ENCODE measurements at places on chromosomes 3 and 15.

DNA sequence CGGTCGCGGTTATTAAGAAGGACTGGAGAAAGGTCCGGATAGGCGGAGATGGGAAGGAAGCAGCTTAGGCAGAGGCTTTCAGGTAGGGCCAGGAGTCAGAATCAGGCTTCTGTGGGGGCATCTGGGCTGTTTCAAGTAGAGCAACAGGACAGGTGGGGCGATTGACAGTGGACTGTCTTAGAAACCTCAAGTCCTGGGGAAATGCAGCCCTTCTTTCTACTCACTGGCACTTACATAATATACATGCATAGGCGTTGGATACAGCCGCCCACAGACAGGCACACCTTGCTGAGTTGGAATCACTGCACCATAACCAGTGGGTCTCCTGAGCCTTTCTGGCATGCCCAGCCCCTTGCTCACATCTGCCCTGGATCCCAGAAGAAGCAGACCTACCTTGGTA is 730 bp downstream of the MYD88 start:
- no peak for DNase-seq

GRCh38 chr3:113247675-113248458 is 36.5 kb downstream of the BOC start:
- DNase-seq, result no peak

GRCh38 chr3:29758108-29758433 is 477.2 kb downstream of the RBMS3 start:
- no peak for DNase-seq

GRCh38 chr3:12443781-12444522 is 40.3 kb upstream of the TSEN2 start:
- no peak for DNase-seq

GRCh38 chr3:38567498-38567897 is 71.4 kb downstream of the EXOG start:
- DNase-seq, result no peak

GRCh38 chr3:68288085-68288484 is 633.7 kb upstream of the SUCLG2 start:
- DNase-seq, result no peak

DNA sequence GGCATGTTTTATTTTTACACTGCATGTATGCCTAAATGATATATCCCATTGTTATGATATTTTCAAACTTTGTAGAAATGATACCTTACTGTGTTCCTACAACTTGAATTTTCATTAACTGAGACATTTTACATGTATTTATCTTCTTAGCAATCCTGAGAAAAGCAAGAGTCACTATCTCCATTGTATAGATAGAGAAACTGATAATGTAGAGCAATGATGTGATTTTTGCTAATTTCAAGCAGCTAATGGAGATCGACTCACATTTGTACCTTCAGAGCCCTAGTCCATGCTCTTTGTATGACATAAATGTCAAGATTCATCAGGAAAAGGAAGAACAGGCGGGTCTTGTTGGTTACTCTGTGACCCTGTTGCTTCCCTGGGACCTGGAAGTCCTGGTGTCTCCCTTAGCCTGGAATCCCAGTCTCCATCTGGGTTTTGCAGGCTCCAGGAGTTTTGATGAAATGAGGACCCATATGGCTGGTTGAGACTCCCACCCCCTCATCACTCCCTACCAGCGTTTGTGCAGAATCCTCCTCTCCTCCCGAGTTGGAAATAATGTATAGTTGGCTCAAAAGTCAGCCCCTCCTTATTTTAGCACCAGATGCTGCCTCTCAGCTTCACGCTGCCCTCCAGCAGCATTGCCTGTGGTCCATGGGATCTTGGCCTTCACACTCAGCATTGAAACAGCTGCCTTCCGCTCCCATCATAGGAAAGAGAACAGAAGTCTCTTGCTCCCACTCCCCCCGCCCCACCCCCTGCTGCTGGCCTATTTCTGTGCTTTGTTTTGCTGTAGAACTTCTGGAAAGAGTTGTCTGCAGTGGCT is 67.1 kb downstream of the APBA2 start:
- no peak for DNase-seq

DNA sequence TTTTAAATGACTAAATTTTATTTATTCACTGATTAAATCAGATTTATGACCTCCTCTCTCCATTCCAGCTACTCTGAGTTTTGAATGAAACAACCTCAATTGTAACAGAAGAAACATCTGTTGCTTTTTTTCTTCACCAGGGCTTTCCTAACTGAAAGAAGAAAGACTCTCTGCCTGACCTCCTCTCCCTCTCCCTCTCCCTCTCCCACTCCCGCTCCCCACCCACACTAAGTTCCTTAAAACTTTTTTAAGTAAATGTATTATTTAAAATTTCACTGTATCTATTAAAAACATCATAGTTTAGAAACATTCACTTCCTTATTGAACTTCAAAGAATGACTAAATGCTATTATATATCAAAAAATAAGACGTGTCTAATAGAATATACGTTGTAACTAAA is 122.0 kb downstream of the TFDP2 start:
- no peak for DNase-seq

DNA sequence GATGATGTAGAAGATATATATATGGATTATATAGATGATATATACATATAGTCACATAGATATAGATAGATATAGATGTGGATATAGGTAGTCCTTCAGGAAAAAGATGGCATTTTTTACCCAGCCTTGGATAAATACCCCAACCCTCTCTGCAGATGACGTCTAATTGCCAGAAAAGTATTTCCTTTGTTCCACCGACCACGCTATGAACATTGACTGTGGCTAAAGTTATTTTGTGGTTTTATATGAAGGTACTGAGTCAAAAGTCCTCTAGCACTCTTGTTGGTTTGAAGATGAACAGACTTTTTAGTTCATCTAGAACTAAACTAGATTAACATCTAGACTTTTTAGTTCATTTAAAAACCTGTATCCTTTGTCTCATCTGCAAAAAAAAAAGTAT is 207.7 kb downstream of the PLOD2 start:
- no peak for DNase-seq

DNA sequence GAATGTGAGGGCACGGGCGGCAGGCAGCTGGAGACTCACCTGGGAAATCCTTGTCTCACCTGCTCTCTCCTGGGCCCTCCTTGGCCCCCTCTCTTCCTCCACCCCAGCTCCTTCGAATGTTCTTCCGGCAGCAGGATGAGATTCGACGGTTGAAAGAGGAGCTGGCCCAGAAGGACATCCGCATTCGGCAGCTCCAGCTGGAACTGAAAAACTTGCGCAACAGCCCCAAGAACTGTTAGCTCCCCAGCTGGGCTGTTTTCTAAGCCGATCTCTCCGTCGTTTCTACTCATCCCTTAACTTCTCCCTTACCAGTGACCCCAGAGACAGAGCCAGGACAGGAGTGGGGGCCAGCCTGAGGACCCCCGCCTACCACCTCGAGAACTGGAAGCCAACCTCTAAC is 95.0 kb downstream of the ANP32A start:
- DNase-seq, result peak; percentile 66

DNA sequence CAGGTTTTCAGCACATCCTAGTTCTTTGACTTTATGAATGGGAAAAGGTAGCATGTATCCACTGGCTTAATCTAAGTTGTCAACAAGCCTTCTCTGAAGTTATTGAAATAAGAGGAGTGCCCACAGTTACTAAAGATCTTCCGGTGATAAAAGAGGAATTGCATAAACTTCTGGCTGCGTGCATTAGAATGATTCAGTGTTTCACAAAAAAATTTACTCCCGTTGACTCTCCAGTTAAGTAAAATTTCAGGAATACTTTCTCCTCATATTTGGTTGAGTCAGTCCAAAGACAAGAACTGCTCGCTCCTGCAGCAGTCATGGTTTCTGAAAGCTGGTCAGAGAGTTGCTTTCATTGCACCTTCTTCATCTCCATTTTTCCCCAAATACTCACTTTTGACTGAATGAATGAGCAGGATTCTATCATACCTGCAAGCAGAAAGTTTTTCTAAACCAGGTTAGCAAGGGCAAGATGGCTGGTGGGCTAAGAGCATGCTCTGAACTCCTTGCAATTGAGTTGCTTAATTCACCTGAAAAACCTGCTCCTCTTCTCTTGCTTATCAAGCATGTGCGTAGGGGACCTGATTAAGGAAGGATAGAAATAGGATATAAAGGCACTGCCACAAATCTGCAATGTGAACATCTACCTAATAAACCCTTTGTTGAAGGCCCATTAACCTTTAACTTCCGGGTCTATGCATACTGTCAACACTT is 64.2 kb upstream of the TIMP4 start:
- no peak for DNase-seq

- no peak for DNase-seq
Observed at GRCh38 chr15:97745481-97746071, 214.9 kb upstream of the ARRDC4 start.

DNA sequence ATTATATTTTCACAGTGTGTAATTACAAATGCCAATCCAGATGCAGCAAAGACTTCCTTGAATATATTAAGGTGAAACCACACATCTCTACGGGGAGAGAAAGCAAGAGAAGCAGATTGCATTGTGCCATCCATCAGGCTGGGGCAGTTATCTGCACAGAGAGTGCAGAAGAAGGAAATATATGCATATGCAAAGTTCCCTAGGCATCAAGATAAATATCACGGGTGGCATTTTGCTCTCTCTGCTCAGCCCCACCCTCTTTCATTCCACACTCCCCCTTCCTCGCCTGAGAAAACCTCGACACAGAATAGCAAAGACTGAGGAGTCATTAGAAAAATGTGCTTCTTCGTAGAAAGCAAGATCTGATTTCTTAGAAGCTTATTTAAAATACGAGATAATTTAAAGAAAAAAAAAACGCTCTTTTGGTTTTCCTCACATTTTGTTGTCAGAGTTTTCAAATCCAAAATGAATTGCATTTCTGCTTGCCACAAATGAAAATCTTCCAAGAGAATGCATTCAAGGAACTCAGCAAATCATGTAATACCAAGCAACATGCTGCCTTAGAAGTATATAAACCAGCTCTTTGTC is 283.2 kb upstream of the LMCD1 start:
- no peak for DNase-seq

DNA sequence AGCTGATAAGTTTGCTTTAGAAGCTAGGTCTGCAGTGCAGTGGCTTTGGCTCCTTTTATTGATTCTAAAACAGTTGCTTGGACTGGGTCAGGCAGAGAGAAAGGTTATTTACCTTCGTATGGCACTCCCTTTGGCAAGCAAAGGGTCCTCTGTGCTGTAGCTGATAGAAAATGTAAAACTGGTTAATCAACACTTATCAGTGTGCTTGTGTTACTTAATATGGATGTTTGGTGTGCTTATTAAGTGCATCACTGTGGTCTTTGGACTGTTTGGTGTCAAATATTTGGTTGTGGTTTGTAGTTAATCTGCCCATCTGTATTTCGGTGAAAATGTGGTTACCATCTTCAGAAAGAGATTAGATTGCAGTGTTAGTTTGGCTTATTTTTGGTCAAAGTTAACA is 16.0 kb downstream of the UBE2E2 start:
- no peak for DNase-seq

DNA sequence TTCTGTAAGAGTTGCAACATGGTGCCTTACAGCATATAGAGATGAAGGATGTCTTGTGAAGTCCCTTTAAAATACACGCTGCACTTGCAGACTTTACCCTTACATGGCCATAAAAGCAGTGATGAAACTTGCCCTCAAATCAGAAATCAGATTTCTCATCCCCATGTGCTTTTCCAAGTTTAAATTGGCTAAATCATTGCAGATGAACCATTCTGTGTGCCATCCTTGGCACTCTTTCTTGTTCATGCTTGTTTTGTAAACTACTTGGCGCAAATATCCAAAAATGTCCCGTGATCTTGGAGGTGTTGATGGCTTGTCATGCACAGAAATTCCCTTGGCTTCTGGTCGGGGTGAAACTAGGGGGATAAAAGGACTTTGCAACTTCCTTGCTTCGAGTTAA is 135.7 kb downstream of the LRIG1 start:
- no peak for DNase-seq

DNA sequence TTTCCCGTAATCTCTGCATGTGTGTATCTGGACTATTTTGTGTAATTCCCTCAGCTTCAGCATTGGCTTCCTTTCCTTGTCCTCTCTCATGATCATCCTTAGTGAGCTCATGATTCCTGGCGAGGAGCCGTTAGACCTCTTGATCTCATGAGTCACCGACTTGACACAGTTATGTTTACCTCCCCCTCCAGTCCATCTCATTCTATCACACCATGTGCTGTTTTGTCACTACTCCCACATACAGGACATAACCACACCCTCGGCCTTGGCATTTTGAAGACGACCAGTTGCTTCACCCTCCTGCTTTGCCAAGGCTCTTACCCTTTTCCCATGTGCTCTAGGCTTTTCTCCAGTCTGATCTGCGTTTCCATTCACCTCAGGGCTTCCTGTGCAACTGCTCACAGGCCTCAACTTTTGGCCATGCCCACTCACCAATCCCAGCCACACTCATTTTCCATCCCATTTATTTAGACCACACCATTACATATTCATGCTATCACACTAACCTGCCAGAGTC is 41.5 kb downstream of the CP start:
- DNase-seq, result peak; percentile 90

DNA sequence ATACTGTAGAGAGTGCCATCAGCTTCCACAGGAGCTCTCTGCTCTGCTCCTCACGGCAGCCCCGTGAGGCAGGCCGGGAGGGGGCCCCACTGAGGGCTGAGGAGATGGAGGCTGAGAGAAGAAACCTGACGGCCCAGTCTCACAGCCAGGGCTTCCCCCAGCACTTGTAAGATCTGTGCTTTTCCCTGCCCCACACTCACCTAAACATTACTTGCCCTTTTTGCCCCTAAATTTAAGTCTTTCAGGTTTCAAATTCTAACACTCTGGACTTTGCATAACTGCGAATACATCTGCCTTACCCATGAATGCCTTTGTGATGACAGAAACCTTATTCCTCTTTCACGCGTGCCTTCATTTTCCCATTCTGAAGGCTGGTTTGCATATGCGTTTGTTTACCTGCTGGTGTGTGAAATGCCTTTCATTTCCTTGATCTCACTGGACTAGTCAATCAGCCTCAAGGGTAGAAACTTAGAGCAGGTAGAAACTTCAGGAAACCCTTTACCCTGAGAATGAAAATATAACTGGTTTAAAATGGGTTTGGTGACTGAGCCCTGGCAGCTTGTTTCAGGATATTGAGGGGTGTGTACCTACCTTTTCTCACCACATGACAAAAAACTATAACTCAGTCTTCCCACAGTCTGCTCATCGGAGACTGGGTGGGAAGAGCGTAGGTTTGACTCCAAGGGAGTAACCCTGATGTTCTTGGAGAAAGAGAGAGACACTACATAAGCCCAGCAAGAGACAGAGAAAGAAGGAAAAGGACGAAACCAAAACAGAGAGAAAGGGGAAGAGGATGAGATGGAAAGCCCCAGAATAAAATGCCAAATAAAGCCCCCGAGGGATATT is 20.1 kb downstream of the SLC12A8 start:
- no peak for DNase-seq

GRCh38 chr3:11545186-11545851 is 98.4 kb downstream of the VGLL4 start:
- DNase-seq, result no peak

- no peak for DNase-seq
Observed at GRCh38 chr15:100821327-100821726, 58.3 kb upstream of the ALDH1A3 start.

- no peak for DNase-seq
Observed at GRCh38 chr3:34534013-34534412, 735.6 kb downstream of the PDCD6IP start.

GRCh38 chr3:72887343-72887704 is 522 bp upstream of the GXYLT2 start:
- DNase-seq, result no peak

GRCh38 chr15:42710662-42711061 is 26.3 kb downstream of the CDAN1 start:
- no peak for DNase-seq
